ENCODE measurements at places on chromosomes 7 and 10.

DNA sequence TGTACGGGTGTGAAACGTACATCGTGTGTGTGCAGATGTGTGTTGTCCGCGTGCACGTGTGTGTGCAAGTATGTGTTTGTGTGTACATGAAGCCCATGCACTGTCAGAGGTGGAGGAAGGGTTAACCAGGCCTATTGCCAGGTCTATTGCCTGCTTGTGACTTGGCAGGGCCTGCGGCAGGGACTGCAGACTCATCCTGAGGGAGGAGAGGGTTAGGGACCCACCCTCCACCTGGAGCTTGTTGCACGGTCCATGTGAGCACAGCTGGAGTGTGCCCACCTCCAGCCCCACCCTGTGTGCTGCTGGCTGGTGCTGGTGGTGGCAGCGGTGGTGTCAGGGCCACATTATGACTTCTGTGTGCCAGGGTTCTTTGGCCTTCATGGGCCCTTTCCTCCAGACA is 7.1 kb upstream of the AQP1 start:
- no peak for DNase-seq

- DNase-seq: no peak
Measured at GRCh38 chr7:116159711-116160110, 50.6 kb upstream of the TES start.

GRCh38 chr10:84613336-84614021 is 285.1 kb downstream of the CCSER2 start:
- no peak for DNase-seq

GRCh38 chr10:11382187-11382586 is 229.3 kb downstream of the USP6NL start:
- DNase-seq: no peak

Measured in T-helper 17 cell (primary cell).